Activated CD8-positive, alpha-beta memory T cell treated with anti-CD3 and anti-CD28 coated beads, Interleukin-2, amount 50 U/mL, for 4 hours (primary cell): ENCODE measurements at places on chromosomes 1 and 21.
A peak's percentile ranks its signal among the peaks of the same experiment; 100 is the strongest.

GRCh38 chr1:92934395-92935378 lies 26.6 kb downstream of the DIPK1A start:
- no peak for DNase-seq

- DNase-seq: peak; percentile 74
Observed at GRCh38 chr1:16243936-16244649, 7.1 kb upstream of the CPLANE2 start.

GRCh38 chr1:154972517-154973343 lies 1.8 kb upstream of the CKS1B start:
- no peak for DNase-seq

DNA sequence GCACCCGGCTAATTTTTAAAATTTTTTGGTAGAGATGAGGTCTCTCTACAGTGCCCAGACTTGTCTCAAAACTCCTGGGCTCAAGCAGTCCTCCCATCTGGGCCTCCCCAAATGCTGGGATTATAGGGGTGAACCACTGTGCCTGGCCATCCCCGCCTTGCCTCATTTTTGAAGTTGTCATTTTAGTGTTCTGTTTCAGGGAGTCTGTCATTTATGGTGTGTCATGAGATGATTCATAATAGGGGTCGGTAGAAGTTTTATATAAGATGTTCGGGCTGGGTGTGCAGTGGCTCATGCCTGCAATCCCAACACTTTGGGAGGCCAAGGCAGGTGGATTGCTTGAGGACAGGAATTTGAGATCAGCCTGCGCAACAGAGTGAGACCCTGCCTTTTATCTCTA lies 8.5 kb downstream of the PRCC start:
- DNase-seq: no peak

GRCh38 chr1:184882957-184883815 lies 91.1 kb downstream of the NIBAN1 start:
- DNase-seq: no peak

DNA sequence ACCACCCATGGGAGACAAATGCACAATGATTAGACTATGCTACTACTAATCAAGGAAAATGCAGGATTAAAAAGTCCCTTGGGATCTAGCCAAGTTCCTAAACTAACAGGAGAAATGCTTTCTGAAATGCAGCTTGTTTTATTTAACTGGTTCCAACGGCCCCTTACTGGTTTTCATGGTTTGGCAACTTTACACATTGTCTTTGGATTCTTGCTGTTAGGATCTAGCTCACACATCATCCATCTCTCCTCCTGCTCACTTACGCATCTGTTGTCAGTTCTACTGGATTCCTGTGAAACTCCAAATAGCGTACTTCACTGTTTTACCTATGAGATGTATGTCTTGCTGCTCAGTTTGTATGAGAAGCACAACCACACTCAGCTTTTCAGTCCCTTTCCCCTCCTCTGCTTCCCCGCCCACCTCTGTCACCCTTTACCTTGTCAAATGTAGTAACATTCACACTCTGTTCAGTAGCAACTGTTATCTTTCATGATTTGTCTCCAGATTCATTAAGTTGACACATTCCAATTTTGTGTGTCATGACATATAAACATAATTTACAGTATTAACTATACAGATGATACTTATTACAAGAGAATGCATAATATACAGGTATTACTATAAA lies 130.1 kb downstream of the SIM2 start:
- DNase-seq: no peak

DNA sequence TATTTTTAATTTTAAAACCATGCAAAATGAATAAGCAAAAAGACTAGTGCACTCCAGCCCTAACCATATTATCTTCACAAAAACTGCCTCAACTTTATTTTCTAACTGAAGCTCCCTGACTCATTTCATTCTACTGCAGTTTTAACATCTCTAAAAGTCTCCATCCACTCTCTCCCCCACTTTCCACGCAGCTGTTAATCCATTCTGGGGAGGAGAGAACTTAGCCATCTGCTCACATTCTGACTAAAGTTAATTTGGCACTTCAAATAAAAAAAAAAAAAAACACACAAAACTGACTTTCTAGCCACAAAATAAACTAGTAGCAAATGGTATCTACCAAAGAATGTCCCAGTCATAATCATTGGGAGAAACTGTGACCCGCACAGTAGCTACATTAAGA lies 5.4 kb upstream of the MYBPHL start:
- DNase-seq: no peak

- DNase-seq: no peak
Observed at GRCh38 chr1:159831412-159832141, 4.9 kb downstream of the SLAMF8 start.

GRCh38 chr1:67645495-67646144 lies 39.4 kb upstream of the GADD45A start:
- no peak for DNase-seq

- no peak for DNase-seq
Observed at GRCh38 chr1:11026052-11026451, 13.6 kb downstream of the TARDBP start.

DNA sequence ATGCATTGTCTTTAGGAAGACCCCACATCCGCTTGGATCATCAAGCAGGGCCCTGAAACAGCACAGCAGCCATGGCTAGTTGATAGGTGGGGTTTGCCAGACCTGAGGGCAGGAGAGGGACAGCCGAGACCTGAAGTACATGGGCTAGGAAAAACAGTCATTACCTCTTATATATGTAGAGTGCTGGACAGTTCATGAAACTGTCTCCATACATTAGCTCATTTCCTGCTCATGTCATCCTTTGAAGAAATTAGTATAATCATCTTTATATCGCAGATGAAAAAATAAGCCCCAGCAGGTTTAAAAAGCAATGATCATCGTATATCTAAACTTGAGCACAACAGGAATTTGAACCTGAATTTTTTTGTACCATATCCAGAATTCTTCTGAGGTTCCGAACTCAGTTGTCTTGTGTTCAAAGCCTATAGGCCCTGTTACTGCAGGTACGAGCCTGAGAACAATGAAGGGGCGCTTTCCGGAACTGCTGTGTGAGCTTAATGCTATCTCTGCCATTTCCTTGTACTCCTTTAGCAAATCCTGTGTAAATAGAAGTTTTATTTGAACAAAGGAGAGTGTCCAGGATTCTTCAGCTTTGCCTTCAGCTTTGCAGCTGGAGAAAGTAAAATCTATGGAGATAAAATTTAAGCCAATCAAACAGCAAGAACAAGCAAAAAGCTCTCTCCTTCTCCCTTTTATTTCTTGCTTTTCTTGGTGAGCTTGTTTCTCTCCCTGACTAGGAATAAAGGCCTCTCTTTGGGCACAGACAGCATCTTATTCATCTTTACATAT lies 32.4 kb upstream of the DUSP10 start:
- DNase-seq: no peak

GRCh38 chr1:206540044-206540780 lies 32.9 kb downstream of the RASSF5 start:
- DNase-seq: no peak

GRCh38 chr1:19892129-19892528 lies 9.9 kb downstream of the OTUD3 start:
- no peak for DNase-seq

- no peak for DNase-seq
Observed at GRCh38 chr1:69271587-69272125, 296.1 kb upstream of the LRRC7 start.

DNA sequence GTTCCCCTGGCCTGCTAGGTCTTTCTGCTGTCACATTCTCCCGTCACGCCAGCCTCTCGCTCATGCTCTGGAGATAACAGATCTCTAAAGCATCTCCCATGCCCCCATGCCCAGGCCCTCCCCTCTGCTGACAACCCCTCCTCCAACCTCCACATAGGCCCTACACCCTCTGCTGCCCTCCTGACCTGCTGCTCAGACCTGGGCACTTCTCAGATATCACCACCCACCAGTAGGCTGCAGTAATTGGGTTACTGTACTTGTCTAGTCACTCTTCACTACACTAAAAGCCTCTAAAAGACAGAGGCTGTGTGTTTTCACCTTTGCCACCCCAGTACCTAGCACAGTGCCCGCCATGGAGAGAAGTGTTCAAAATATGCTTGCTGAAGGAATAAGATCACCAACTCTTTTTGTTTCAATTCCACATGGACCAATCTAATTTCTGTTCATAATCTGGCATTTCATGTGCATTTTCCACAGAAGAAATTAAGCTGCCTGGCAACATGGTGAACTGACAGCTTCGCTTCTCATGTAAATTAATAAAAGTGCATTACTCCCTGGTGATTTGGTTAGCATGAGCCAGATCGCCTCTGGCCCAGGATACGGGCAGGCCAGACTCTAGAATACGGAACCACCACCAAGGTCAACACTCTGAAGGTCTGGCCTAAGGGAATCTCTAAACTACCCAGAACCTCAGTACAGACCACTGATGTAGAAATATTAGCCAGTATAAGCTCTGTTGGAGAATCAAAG lies 20.7 kb downstream of the LBR start:
- no peak for DNase-seq

GRCh38 chr1:147252540-147252939 lies 10.1 kb downstream of the CHD1L start:
- no peak for DNase-seq

DNA sequence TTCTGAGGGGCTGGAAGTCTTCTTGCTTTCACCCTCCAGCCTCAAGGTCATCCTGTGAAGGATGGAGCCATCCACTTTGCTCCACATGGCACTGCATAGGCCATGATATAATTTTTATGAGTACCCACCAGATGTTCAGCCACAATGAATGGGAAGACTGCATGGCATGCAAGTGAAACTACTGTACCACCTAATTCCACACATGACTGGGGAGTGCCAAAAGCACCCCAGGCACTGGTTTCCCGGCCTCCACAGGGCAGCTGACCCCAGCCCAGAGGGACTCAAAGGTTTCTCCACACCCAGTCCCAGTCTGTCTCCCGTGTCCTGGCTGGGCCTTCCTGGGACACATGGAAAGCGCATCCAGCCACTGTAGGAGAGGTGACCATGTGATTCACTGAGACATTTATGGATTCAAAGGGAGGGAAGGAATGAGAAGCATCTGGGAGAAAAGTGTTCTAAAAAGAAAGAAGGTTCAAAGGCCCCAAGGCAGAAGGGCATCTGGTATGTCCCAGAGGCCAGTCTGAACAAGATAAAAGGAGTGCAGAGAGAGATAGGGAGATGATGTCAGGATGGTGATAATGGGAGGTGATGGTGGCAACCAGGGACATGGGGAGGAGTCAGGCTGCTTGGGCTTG lies 12.1 kb downstream of the RHOU start:
- no peak for DNase-seq

DNA sequence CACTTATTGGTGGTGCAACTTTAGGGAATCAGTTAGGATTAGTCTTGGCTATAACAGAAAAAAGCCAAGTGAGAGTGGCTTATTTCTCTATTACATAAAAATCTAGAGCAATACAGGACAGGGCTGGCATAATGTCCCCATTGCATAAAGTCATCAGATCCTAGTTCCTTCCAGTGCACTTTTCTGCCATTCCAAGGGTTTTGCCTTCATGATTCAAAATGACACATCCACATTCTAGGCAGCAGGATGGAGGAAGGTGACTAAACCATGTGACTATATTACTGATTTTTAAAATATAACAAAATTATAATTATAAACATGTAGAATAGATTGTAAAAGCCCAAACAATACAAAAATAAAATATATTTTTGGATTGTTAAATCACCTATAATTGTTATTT lies 18.8 kb downstream of the JUN start:
- no peak for DNase-seq

GRCh38 chr1:153627715-153628626 lies at the start of gene S100A1:
TSS of gene S100A1 (plus strand) at chr1:153628434. CDS start at chr1:153630522, 2,088 bp downstream.
- no peak for DNase-seq

DNA sequence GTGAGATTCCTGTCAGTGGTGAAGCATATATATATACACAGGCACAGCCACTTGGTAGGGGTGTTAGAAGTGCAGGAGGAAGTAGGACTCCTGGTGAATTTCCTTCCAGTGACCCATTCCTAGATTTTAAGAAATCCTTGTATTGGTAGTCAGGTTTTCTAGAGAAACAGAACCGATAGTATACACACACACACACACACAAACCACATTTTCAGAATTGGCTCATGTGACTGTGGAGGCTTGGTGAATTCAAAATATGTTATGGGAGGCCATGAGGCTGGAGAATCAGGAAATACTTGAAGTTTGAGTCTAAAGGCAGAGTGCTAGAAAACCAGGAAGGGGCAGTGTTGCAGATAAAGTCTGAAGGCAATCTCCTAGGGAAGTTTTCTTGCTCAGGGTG lies 114.2 kb downstream of the FCRL5 start:
- DNase-seq: no peak

GRCh38 chr1:76862447-76862846 lies 4.8 kb upstream of the ST6GALNAC5 start:
- no peak for DNase-seq

GRCh38 chr1:241899210-241899609 lies 51.2 kb downstream of the EXO1 start:
- DNase-seq: no peak

- no peak for DNase-seq
Observed at GRCh38 chr1:170620164-170620563, 43.8 kb upstream of the PRRX1 start.

DNA sequence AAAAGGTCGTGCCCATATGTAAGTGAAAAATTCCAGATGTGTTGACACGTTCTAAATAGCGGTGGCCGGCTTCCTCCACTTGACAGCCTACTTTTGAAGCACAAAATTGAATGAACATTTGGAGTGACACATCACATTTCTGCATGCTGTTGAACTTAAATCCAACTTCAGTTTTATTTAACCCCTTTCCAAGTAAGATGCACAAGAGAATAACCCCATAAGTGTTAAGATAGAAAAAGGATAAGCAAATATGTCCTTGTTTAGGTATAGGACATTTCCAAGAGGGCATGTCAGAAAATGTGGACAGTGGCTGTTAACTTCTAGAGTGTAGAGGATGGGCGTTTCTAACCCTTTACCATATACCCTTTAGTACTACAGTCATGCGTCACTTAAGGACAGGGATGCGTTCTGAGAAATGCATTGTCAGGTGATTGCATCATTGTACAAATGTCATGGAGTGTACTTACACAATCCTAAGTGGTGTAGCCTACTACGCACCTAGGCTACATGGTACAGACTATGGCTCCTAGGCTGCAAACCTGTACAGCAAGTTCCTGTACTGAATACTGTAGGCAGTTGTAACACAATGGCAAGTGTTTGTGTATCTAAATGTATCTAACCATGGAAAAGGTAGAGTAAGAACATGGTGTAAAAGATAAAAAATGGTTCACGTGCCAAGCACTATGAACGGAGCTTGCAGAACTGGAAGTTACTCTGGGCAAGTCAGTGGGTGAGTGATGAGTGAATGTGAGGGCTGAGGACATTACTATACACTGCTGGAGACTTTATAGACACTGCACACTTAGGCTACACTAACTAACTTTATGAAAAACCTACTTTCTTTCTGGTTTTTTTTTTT lies 9.3 kb upstream of the FAM89A start:
- DNase-seq: no peak

GRCh38 chr1:115655306-115655663 lies 13.5 kb downstream of the VANGL1 start:
- no peak for DNase-seq
